Activated CD4-positive, CD25-positive, alpha-beta regulatory T cell treated with anti-CD3 and anti-CD28 coated beads, Interleukin-2, amount 50 U/mL, for 24 hours (primary cell): ENCODE measurements at places on chromosomes 5 and 9.

- no peak for ATAC-seq
Observed at GRCh38 chr5:172167895-172168294, 20.1 kb downstream of the STK10 start.

GRCh38 chr5:112479418-112479817, 60.3 kb upstream of the EPB41L4A start:
- no peak for ATAC-seq

- ATAC-seq = no peak
Observed at GRCh38 chr9:16623989-16624743, 246.3 kb downstream of the BNC2 start.

GRCh38 chr9:31839273-31839672, 545.2 kb upstream of the ACO1 start:
- no peak for ATAC-seq

DNA sequence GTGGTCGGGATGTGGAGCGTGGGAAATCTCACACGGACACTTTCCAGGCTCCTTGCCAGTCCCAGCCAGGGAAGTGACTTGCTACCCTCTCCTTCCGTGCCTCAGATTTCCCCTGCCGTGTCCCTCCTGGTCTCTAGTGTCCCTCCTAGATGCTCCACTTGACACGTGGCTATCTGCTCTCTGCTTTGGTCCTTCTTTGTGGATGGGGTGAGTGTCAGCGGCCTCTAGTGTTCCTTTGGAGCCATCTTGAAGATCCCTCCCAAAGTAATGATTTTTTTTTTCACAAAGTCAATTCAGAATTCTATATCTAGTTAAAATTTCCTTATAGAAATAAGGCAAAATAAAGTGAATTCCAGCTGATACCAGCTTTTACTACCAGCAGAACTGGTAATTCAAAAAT, 117.7 kb downstream of the MRPL36 start:
- no peak for ATAC-seq

GRCh38 chr9:92980085-92980745, 32.9 kb downstream of the FGD3 start:
- peak; percentile 54 for ATAC-seq

DNA sequence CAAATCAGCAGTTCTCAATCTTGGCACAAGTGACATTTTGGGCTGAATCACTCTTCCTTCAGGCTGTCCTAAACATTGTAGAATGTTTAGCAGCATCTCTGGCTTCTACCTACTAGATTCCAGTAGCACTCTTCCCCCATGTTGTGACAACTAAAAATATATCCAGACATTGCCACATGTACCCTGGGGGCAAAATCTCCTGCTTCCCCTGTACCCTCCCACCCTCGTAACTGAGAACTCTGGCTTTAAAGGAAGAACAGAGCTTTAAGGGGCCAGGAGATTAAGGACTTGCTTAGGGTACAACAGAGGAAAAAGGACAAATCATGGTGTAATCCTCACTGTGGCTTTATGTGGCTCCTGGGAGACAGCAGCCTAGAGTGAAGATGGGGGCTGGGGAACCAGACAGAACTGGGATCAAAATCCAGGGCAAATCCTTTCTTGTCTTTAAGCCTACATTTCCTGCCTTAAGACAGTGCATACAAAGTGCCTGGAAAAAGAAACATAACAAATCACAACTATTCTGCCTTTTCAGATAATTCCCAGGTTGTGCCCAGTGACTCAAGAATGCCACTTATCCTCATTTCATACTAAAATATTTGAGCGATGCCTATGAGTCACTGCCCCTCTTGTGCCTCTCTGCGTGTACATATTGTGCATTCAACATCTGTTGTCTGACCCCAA, 109.3 kb downstream of the DAPK1 start:
- ATAC-seq = no peak

DNA sequence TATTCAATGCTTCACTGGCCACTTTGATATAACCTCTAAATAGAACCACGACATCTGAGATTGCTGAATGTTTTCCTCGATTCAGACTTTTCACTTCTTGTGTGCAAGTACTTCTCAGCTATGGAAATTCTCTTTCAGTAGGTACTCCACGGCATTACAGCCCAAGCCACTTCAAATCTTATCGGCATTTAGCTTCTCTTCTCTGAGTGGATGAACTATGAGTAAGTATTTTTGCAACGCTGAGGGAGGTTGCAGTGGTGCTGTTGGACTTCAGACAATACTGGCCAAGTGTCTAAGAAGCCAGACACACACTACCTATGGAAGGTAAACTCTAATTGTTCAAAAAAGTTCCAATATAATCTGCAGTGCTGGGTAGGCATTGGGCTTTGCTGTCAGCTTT, 60.1 kb downstream of the FBN2 start:
- no peak for ATAC-seq
